ENCODE measurements at places on chromosomes 1 and 21. TPM values are rescaled to one million over a fixed set of nuclear protein-coding genes. Genes with fewer than 3 reads are reported as not detected.
A peak's percentile ranks its signal among the peaks of the same experiment; 100 is the strongest.

DNA sequence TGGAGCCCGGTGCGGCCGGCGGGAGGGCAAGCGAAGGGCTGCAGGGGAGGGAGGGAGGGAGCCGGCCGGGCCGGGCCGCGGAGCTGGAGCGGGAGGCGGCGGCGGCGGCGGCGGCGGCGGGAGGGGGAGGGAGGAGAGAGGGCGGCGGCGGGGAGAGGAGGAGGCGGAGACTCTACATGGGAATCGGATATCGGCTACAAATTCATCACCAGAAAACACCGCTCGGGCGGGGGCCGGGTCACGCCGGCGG, at the start of gene AKT3:
Gene AKT3 (minus strand): TSS at position 42 of the 250 bp plus-strand sequence. CDS start 7,073 bp downstream, outside the sequence.
- H3K36me3 ChIP-seq = no peaks in the 10 kb centered on the region
- H3K27ac ChIP-seq = peak within 1 kb of the TSS; percentile 78
- DNase-seq = peak; percentile 80
- H3K4me3 ChIP-seq = peak within 1 kb of the TSS; percentile 86
- no peaks in the 10 kb centered on the region for H3K27me3 ChIP-seq

SPATA45 gene
- not detected for total RNA-seq

- DNase-seq = no peak
- H3K27ac ChIP-seq = no peak overlapping the region
- H3K36me3 ChIP-seq = no peaks in the 10 kb centered on the region
- H3K27me3 ChIP-seq = no peaks in the 10 kb centered on the region
Observed at GRCh38 chr1:238619652-238620051, 728.9 kb upstream of the ZP4 start.

DNA sequence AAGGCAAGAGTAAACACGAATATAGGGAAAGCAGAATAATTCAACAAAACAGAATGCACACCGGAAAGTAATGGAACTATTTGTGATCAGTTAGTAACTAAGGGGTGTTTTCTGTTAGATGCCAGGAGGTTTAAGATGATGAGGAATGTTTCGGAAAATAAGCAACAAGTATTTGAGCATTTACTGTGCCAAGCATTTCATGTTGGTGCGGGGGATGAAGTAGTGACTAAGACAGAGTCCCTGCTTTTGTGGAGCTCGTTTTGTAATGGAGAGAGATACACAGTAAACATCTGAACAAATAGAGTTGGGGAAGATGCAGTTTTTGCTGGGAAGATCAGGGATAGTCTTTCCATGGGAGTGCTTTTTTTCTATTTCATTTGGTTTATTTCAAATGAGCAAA, 78.7 kb downstream of the DYRK1A start:
- H3K27me3 ChIP-seq = no peaks in the 10 kb centered on the region
- H3K4me3 ChIP-seq = no peak overlapping the region
- H3K27ac ChIP-seq = no peak overlapping the region
- peak; percentile 62 for DNase-seq
- peaks cover 2% of the 10 kb centered on the region for H3K36me3 ChIP-seq

DNA sequence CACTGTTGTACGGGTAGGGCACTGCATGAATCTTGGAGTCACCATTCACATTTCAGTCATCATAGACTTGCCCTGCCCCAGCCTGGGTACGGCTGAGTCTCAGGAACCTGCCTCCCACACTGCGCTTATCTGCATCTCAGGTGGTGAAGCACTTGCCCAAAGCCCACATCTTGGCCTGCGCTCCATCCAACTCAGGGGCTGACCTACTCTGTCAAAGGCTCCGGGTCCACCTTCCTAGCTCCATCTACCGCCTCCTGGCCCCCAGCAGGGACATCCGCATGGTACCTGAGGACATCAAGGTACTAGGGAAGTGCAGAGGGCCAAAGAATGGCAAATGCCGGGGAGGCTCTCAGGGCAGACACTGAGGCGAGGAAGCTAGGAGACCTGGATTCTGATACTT, 11.7 kb downstream of the RHOC start:
- H3K36me3 ChIP-seq = peaks cover 77% of the 10 kb centered on the region
- no peak overlapping the region for H3K27ac ChIP-seq
- peaks cover 8% of the 10 kb centered on the region for H3K4me1 ChIP-seq

Data from IMR-90 (cell line).